ENCODE measurements at places on chromosomes 6 and 20.

DNA sequence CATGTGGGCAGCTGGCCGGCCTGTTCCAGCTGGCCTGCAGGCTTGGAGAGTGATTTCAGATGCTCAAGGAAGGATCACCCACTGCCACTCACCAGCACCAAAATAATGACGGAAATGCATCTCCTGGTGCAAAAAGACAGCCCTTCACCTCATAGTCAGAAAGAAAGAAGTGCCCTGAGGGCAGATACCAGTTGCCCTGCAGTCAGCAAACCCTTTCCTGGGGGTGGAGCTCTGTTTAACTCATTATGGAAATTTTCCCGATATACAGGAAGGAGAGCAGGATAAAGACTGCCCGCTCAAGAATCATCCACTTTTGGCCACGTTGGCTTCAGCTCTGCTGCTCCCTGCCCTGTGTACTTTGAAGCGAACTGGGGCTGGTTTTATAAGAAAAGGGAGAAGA lies 127.9 kb downstream of the GRM4 start:
- no peak for DNase-seq

GRCh38 chr6:156691018-156691417 lies 86.2 kb upstream of the ARID1B start:
- no peak for DNase-seq

- DNase-seq = no peak
Measured at GRCh38 chr6:97866616-97867015, 583.6 kb upstream of the MMS22L start.

DNA sequence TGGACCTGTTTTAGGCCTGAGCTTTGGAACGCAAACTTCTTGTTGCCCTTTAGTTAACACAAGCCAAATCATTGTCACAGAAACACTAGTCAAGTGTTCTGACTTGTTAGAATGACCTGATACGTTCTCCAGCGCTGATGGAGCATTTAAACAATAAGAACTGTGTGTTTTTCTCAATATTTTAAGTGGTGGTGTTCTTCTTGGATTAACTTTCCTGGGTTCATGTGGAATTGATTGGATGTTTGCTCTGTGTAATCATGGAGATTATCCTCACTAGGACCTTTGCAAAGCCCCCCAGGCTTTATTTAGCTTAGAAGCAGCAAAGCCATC lies 1.6 kb downstream of the LRRC1 start:
- no peak for DNase-seq

DNA sequence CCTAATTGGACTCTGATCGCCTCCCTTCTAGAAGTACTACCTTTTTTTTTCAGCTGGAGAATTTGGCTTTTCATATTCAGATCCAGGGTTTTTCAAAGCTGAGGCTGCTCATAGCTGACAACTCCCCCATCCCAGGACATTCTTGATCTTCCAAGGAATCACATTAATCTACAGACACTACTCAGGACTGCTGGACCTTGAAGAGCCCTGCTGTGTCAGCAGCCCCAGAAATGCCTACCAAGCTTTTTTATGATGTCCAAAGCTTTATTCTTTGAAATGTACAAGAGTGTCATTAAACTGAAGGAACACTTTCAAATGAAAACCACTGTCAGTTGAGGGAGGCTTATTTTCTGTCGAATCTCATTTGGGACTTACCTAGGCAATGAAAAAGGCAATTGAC lies 704.1 kb downstream of the PTPRT start:
- no peak for DNase-seq

DNA sequence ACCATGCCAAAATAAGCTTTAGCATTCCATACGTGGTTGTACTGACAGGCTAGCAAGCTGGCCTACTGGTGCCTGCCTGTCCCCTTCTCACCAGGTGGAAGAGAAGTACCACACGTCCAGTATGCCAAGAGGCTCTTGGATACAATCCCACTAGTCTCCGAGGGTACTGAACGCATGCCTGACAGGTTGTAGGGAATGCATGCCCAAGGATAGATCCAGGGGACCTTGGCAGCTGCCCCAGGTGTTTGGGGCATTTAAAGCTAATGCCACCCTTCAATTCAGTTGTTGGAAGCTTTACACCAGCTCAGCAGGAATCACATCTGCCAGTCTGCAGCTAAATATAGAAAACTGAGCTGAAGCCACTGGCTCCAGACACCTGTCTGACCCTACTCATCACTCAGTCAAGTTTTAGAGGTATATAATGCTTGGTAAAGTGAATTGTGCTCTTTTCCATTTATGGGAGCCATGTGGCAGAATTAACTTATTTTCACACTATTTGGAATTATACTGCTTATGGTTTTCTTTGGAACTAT lies 4.9 kb downstream of the TUBB2B start:
- DNase-seq = no peak

DNA sequence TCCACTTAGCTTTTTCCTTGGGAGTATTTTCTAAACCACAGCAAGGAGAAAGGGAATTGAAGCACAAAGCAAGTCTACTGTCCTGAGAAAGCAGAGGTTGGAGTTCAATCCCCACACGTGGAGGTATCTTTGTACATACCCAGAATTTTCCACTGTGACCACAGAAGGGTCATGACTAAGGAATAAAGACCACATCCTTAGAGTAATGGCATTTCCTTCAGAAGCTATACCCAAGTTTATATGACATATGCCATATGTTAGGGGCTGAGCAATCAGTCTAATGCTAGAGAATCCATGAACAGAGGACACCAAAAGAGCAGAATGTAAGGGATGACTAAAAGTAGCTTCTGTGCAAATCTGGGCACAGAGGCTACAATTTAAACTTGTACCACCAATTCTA lies 46.4 kb downstream of the ATG5 start:
- no peak for DNase-seq

GRCh38 chr6:151408858-151409257 lies 17.5 kb upstream of the ZBTB2 start:
- DNase-seq = no peak

DNA sequence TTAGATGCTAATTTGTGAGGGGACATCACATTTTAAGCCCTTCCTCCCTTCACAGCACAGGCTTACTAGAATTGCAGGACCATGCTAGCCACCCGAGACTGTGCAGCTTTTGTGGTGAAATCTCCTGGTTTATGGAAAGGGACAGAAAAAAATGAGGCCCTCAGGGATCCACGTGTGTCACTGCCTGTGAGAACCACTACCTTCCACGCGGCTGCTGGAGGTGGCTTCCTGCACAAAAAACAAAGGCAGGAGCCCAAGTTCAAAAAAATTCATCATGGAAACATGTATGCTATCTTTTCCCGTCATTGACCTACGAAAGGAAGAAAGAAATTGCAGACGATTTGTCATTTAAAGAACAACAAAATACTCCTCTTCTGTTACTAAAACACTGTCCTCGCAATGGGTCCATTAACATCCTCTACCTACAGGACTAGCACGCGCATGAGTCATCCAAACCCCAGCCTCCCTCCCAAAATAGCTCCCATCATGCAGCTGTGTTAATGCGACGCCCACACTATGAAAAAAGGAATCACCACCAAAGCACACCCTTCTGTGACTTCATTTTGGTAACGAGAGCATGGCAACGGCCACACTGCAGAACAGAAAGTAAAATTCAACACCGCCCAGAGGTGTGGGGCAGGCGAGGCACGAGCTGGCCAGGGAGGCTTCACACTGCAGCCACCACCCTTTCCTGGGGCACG lies 45.7 kb downstream of the RAMACL start:
- no peak for DNase-seq

GRCh38 chr20:63403403-63404105 lies 42.4 kb upstream of the CHRNA4 start:
- DNase-seq = no peak

DNA sequence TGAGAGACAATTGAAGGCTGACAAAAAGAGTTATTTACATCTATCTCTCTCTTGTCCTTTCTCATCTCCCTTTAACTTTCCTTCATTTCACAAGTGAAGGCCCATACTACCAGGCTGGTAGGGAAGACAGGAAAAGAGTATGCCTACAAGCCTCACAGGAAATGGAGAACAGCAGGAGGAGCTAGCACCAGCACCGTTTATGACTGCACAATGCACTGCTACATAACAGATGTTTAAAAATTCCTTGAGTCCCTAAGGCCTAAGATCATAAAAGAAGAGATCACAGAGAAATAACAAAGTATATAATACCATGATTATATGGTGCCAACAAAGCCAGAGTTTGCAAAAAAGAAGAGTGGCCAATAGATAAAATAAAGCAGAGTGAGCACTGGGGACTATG lies 194.8 kb downstream of the UNC5CL start:
- DNase-seq = no peak

GRCh38 chr20:2859330-2860121 lies 13.8 kb upstream of the PTPRA start:
- peak; percentile 48 for DNase-seq

DNA sequence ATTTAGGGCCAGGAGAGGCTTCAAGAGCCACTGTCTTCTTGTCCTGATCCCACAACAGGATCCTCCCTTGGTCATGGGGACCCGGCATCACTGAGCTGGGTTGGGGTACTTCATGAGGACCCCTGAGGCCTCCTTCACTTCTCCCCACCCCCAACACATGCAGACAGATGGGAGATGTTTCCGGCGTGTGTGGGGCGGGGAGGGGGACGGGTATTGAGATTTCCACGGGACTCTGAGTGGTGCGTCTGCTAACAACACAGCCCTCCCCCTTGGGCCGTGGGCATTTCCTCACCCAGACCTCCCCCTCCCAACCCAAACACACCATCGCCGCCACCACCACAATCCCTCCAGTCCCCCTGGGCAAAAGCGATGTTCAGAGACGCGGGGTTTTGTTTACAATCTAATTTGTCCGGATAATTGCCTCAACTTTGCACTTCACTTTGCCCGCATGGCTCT lies 906 bp upstream of the FOXP4 start:
- DNase-seq = no peak

DNA sequence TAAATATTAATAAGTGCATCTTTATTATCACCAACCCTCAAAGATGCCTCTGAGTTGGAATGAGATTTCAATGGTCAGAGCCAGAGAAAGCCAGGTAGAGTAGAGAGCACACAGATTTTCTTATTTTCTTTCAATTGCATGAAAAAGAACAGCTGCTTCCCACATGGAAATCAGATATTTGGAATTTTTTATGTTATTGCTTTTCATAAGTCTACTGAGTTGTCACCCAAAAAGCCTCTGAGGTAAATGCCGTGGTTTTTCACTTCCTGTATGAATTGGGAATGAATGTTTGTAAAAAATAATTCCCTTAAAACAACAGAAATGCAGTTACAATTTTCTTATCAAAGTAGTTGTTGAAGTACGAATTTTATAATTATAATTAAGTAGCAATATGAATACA lies 563.1 kb downstream of the RFPL4B start:
- peak; percentile 44 for DNase-seq

DNA sequence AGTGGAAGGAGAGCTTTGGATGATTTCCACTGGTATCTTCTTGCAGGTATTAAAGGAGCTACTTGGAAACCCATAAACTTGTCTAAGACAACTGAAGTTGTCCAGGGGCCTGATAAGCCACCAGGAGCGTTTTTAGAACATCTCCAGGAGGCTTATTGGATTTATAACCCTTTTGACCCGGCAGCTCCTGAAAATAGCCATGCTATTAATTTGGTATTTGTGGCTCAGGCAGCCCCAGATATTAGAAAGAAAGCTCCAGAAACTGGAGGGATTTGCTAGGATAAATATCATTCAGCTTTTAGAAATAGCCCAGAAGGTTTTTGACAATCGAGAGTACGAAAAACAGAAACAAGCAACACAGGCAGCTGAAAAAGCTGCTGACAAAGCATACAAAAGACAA lies 461.0 kb upstream of the HTR1E start:
- no peak for DNase-seq

- peak; percentile 31 for DNase-seq
Measured at GRCh38 chr6:142444376-142444775, 142.6 kb downstream of the ADGRG6 start.

GRCh38 chr20:25672659-25673235 lies 23.9 kb downstream of the ZNF337 start:
- DNase-seq = no peak

DNA sequence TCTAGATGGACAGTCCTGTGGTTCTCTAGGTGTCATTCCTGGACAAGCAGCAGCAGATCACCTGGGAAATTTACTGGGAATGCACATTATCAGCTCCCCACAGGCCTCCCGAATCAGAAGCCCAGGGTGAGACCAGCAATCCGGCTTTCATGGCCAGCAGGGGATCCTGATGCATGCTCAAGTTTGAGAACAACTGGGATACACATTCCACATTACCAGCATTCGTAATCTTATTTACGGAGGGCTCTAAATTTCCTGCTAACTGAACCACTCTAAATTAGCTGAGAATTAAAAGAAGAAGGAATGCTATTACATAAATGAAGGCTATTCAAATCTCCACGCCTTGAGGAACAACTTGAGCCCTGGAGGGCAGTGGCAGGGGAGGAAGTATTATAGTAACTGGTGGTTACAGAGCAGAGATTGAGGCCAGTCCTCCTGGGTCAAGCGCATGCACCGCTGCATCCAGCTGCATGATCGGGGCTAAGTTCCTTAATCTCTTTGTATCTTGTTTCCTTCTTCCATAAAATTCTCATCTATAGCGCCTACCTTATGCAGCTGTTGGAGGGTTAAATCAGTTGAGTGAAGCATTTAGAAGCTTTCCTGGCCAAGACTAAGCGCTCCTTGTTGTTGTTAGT lies 403.7 kb downstream of the CDH26 start:
- no peak for DNase-seq

DNA sequence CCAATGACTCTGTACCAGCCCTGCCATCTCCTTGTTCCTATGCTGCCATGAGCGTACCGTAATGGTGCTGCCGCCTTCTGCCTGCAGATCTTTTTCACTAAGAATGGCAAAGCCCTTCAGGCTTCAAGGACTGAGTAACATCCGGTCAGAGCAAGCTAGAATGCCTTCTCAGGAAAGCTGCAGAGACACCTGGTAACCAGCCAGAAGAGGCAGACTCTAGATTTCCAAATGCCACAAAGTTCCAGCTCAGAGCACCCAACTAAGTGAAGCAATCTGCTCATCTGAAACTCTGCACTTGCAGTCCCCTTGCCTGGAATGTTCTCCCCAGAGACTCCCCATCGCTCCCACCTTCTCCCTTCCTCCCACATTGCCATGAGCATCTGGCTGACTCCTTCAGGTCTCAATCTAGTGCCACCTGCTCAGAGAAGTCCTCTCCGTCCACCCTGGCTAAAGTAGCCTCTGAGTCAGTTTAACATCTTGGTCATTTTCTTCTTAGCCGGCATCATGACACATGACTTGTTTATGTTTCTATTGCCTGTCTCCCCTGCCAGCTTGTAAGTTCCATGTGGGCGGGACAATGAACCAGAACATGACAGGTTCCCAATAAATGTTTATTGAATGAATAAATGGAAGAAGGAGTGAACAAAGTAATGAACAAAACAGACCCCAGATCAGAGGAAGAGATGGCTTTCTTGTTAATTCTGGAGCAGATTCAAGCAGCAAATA lies 6.9 kb upstream of the OCSTAMP start:
- peak; percentile 66 for DNase-seq

GRCh38 chr6:144594585-144594984 lies 309.4 kb downstream of the UTRN start:
- DNase-seq = no peak

DNA sequence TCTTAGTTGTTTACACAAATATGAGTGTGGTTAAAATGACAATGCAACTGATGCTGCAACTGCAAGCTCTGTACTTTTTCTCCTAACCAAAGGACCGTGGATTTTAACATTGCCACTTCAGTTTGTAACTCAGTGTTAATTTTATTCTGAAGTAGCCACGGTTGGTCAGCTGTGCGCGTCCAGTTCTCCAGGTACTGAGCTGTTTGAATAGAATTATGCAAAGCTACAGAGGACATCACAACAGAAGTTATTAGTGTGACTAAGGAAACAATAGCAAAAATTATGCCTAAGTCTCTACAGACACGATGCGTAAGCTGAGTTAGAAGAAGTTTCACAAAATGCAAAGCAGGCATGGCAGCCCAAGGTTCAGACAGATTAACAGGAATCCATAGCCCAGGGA lies 4.4 kb upstream of the ABHD12 start:
- no peak for DNase-seq

GRCh38 chr6:140879946-140880345 lies 1252.8 kb upstream of the GJE1 start:
- DNase-seq = peak; percentile 36

Data from GM04504 (cell line).